HFFc6 (cell line): ENCODE measurements at places on chromosomes 6 and 20. TPM values are rescaled to one million over a fixed set of nuclear protein-coding genes. Genes with fewer than 3 reads are reported as not detected.

DNA sequence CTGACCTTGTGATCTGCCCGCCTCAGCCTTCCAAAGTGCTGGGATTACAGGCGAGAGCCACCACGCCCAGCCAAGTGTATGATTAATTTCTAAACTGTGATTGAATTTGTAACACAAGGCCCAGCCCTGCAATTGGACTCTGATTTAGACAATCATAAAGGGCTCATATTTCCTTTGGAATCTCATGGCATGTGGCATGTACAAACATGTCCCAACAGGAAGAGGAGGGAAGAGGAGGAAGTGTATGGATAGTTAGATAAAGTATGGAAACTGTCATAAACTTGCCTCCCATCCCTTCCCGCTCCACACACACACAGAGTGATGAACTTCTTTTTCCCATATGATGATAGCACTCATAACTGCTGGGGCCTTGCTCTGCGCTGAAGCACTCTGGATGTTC lies 27.2 kb upstream of the QKI start:
- DNase-seq: no peak
- peaks cover 40% of the 10 kb centered on the region for H3K4me1 ChIP-seq
- no peaks in the 10 kb centered on the region for H3K36me3 ChIP-seq
- peaks cover 2% of the 10 kb centered on the region; the same call in 1 of the 2 replicates for H3K27me3 ChIP-seq

The ANKRD66 gene
- not detected in 3 replicates for total RNA-seq

DNA sequence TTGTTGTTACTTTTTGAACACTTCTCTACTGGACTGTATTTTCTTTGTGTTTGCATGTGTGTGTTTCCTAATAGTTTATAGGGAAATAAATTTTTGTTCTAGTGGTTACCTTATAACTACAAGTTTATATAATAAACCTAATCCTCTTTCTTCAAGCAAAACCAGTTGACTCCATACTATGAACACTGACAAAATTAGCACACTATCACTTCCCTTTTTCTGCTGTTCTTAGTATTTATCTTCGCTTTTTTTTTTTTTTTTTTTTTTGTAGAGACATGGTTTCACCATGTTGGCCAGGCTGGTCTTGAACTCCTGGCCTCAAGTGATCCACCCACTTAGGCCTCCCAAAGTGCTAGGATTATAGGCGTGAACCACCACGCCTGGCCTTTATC lies 25.0 kb upstream of the C6orf62 start:
- peak overlapping the region; percentile 80 for H3K4me3 ChIP-seq
- peak overlapping the region; percentile 97 for H3K27ac ChIP-seq
- H3K4me1 ChIP-seq: peaks cover 50% of the 10 kb centered on the region

DNA sequence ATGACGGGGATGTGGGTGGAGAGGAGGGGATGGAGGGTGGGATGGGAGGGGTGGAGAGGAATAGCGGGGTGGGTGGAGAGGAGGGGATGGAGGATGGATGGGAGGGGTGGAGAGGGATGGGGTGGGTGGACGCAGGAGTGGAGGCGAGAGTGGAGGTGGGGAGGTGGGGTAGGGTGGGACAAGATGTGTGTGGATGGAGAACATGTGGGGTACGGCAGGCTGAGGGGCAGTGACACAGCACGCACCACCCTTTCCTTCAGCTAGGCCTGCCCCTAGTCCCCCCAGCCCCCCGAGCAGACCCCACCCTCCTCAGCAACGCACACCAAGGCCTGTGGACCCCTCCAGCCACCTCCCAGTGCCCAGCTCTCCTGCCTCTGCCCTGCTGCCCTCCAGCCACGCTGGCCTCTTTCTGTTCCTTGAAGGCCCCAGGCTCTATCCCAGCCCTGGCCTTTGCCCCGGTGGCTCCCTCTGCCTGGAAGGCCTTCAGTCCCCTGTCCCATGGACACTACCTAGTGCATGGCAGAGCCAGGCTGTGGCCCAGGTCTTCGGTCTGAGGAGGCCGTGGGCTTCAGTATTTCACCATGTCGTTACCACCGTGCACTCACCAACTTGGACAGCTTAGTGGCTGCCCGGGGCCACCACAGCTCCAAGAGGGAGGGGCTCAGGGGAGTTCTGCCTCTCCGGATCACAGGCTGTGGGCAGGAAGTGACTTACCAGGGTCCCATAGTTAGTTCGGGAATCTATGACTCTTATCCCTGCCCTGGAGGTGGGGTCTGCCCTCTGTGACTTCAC lies 78.4 kb upstream of the PMEPA1 start:
- no peak overlapping the region for H3K4me3 ChIP-seq
- DNase-seq: no peak
- no peaks in the 10 kb centered on the region for H3K4me1 ChIP-seq
- peaks cover 49% of the 10 kb centered on the region for H3K27me3 ChIP-seq
